Stimulated activated CD4-positive, alpha-beta T cell treated with anti-CD3 and anti-CD28 coated beads, Interleukin-12 subunit alpha, Interleukin-12 subunit beta, amount 100 ng/mL, for 24 hours (primary cell): ENCODE measurements at places on chromosomes 12 and 14.

- DNase-seq, result no peak
These were observed 1382.1 kb downstream of the AACS start for GRCh38 chr12:126447346-126447745.

DNA sequence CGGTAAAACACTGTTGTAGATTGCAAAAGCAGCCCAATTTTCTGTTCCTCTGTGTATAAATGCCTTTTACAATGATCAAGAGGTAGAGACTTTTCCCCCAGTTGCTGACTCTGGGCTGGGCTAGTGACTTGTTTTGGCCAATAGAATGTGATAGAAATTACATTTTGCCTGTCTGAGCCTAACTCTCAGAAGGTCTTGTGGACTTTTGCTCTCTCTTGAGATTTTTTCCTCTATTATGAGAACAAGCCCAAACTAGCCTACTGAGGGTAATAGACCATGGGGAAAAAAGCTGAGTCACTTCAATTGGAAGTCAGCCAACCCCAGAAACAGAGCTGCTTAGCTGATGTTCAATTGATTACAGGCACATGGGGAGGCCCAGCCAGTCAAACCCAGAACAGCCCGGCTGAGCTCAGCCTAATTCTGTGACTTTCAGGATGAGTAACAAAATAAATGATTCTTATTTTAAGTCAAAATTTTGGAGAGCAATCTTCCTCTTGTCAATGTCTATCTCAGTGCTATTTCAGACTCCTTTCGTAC is 61.4 kb downstream of the MYF5 start:
- peak; percentile 20 for DNase-seq

GRCh38 chr14:75442166-75442565 is 14.3 kb downstream of the JDP2 start:
- no peak for DNase-seq

DNA sequence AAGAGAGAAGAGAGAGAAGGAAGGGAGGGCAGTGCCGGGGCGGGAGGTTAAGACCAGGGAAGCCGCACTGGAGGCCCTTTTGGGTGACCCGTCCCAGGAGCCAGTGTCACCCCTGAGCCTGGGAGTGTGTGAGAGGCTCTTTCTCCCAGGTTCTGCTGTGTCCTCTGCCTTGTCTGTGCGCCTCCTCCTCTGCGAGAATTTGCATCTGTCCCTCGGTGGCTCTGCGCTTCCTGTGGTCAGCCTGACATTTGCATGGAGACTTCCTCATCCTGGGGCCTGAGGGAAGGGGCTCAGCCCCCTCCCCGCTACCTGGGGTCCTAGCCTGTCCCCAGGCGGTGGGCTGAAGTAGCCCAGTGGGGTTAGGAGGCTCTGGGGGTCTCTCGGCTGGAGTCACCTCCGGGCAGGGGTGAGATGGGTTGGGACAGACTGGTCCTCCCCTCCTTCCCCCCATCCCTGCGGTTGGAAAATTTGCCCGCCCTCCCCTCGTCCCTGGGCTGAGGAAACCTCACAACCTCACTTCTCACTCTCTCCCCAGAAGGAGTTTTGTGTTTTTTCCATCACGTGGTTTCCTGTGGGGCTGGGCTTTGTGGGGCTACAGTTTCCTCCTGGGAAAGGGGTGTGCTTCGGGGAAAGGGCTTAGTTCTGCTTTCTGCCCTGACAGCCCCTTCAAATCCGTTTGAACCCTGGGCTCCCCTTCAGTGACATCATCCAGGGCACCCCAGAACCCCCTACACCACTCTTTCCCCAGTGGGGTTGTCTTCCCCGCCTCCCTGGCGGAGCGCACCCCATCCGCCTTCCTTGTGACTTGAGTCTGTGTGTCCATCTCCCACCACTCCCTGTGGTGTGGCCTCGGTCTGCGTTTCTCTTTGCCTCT is 2.5 kb downstream of the PTPN6 start:
- DNase-seq, result peak; percentile 84

- no peak for DNase-seq
These were observed 74.8 kb downstream of the KIF21A start for GRCh38 chr12:39368096-39368495.

DNA sequence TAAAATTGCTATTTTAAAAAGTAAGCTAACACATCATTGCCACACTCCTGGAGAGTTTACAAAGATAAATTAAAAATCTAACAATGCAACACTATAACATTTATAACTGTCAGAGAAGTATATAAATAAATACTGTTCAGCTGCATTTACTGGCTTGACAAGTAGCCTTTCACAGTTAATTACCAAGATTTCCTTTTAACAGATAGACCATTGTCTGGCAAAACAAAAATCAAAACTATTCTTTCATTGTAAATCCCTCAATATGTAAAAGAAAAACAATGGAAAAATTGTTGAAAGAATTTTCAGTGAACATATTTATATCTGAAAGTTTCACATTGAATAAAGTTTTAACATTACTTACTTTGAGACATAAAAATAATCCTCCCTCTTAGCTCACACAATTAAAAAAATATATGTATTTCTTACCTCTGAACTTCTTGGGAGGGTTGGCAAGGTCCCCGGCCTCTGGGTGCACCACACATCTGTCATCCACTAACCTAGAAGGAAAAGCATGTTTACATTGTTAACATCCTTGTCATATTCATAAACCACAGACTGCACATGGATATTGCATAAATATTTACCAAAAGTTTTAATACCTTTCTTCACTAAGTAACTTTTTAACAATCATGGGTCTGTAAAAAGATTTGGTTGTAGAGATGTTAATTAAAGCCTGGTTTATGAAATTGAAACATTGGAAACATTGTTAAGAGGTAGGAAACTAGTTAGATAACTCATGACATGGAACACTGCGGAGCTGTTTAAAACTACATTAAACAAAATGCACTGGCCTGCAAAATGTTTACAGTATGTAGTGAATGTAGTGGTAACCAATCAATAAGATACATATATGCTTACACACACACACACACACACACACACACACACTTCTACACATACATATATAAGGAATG is 43.0 kb downstream of the ITPR2 start:
- no peak for DNase-seq

GRCh38 chr14:54617467-54617866 is 50.5 kb downstream of the SAMD4A start:
- no peak for DNase-seq

- no peak for DNase-seq
These were observed 84.3 kb upstream of the NCOR2 start for GRCh38 chr12:124651516-124652273.

DNA sequence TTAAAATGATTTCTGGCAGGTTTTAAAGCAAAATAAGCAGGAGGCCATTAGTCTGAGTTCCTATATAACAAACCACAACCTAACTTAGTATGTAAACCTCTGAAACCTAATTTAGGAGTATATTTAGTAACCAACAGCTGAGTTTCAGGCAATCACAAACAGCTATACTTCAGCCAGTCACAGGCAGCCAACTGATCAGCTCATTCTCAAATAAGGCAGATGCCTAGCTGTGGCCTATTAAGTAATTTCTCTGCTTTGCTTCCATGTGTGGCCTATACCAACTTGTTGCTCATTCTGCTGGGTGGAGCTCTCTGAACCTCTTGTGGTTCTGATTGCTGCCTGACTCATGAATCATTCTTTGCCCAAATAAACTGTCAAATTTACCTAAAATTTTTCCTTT is 408.9 kb upstream of the FBXO33 start:
- DNase-seq, result no peak

- DNase-seq, result no peak
These were observed at the start of gene MGP for GRCh38 chr12:14885718-14886221. Gene MGP, minus strand, starts transcription at chr12:14885854. Its CDS starts 63 bp downstream, at chr12:14885791.

- no peak for DNase-seq
These were observed 75.1 kb downstream of the PELI2 start for GRCh38 chr14:56193347-56193746.

DNA sequence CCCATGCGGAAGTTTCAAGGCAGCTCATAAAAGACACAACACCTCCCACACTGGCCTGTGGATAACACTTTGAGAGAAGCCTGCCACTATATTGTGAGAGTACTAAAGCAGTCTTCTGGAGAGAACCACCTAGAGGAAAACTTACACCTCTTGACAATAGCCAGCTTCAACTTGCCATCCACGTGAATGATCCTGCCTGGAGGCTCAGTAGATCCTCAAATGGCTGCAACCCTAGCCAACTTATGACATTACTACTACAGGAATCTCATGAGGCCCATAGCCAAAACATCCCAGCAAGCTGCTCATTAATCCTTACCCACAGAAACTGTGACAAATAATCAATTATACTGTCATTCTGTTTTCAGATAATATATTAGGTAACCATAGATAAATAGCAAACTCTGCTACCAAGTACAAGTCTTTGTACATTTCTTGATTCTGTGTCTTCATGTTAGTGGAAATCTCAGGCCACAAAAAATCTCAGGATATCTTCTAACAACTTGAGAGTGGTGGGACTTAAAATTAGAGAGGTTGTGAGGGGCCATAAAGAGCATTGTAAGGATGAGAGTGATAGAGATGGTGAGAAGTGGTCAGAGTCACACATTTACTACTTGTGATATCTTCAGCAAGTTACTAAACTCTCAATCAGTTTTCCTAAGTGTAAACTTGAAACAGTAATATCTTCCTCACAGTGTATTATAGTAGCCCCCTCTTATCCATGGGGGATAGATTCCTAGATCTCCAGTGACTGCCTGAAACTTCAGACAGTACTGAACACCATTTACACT is 368.0 kb downstream of the C12orf50 start:
- no peak for DNase-seq

- no peak for DNase-seq
These were observed 2.5 kb downstream of the P2RX2 start for GRCh38 chr12:132620899-132621656.

GRCh38 chr12:54216797-54217661 is 28.2 kb upstream of the SMUG1 start:
- peak; percentile 42 for DNase-seq

- peak; percentile 44 for DNase-seq
These were observed 65.4 kb downstream of the TAOK3 start for GRCh38 chr12:118307069-118307954.

DNA sequence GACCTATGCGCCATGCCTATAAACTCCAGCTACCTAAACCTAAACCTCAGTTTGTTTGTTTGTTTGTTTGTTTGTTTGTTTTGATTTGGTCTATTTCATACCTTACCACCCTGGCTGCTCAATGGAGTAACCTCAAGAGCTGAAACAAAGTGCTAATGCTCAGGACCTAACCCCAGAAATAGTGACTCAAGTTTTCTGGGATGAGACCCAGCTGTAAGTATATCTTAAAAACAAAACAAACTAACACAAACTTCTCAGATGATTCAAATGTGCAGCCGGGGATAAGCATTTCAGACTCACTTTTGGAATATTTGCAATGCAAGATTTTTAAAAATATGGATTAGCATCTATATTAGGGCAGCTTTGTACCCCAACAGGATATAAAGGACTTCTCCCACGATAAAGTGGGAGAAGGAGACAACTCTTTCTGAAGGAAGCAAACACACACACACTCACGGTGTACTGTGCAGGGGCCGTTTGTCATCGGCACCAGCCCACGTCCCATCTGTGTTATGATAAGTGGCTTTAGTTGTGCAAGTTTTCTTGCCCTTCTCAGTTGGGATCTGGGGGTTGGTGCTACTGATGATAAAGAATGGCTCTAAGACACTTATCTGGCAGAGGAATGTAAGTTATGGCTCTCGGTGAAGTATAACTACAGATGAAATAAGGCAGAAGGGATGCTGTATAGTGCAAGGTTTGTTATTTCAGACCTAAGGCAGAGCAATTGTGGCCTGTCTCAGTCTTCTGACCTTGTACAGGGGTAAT is 516.7 kb upstream of the TMEM132C start:
- DNase-seq, result no peak

- no peak for DNase-seq
These were observed 326.1 kb downstream of the TMEM121 start for GRCh38 chr14:105852378-105853088.

- no peak for DNase-seq
These were observed 9.6 kb upstream of the ASIC1 start for GRCh38 chr12:50047693-50048250.

- no peak for DNase-seq
These were observed 1.3 kb downstream of the CAMKK2 start for GRCh38 chr12:121295116-121295745.

- no peak for DNase-seq
These were observed 12.9 kb upstream of the CORO1C start for GRCh38 chr12:108744021-108744897.

- no peak for DNase-seq
These were observed 90.6 kb downstream of the CALM1 start for GRCh38 chr14:90487462-90487861.

- no peak for DNase-seq
These were observed 152.2 kb upstream of the BMP4 start for GRCh38 chr14:54108481-54109471.

DNA sequence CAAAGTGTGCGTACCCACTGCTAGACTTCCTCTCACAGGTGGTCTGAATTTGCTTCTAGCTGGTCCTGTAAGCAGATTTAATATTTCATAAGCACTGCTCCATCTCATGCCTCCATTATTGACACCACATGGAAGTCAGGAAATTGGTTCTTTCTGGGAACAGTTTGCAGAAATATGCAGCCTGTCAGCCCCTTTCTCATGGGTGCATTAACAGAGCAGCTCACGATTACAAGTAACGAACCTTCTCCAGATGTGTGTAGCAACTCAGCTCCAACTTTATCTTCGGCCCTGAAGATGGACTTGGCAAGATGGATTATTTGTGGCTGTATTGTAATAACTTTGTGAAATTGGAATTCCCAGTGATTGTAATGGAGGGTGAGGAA is 214.5 kb upstream of the DDHD1 start:
- DNase-seq, result no peak

DNA sequence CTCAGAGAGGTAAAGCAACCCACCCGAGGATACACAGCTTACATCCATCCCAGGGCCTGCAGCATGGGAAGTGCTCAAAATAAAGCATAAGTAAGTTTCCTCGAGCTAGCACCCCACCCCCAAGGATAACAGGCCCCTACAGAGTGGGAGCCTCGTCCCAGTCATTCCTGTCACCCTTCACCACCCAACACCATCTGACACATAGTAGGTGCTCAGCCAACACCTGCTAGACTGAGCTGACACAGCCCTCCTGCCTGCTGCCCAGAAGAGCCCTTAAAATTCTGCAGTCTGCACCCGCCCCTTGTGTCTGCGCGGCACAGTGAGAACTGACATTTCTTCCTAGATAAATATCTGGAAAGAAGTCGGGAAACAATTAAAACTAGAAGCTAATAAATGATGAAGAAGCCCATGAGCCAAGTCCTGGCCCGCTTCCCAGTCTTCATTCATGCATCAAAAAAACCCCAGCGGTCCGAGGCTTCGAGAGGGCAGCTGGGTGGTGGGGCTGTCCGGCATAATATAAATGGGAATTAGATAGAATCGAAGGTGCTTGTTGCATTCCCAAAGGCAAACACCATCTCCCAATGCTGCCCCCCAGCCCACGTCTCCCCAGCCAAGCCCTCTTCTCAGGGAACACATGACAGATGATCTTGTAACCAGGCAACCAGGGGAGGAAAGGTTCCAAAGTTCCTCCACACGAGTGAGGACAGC is 76.2 kb downstream of the BCL11B start:
- DNase-seq, result no peak

DNA sequence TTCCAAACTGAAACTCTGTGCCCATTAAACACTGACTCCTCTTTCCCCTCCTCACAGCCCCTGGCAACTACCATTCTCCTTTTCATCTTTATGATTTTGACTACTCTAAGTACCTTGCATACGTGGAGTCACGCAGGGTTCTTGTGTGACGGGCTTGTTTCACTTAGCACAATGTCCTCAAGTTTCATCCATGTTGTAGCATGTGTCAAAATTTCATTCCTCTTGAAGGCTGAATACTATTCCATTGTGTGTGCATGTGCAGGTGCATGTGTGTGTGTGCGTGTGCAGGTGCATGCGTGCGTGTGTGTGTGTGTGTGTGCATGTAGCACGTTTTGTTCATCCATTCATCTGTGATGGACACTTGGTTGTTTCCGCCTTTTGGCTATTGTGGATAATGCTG is 106.1 kb downstream of the ZFP36L1 start:
- no peak for DNase-seq

- no peak for DNase-seq
These were observed 111.2 kb downstream of the LRRIQ1 start for GRCh38 chr12:85147331-85147730.
